ENCODE measurements at places on chromosomes 16 and 17.

DNA sequence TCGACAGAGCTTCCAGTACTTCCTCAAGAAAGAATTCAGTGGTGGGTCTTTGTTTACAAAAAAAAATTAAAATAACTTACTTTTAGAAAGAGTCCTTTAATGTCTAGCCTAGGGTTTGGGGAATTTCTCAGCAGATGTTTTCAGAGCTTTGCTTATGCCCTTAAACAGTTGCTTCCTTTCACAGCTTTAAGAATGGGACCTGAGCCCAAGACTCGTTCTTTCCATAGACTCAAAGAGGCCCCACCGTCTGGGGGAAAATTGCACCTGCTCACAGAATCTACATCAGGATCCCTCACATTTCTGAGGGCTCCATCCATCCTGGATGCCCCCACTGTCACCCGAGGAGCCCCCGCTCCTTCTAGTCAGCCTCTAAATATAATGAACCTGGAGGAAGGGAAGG lies 60.0 kb downstream of the RGS9 start:
- DNase-seq, result no peak

DNA sequence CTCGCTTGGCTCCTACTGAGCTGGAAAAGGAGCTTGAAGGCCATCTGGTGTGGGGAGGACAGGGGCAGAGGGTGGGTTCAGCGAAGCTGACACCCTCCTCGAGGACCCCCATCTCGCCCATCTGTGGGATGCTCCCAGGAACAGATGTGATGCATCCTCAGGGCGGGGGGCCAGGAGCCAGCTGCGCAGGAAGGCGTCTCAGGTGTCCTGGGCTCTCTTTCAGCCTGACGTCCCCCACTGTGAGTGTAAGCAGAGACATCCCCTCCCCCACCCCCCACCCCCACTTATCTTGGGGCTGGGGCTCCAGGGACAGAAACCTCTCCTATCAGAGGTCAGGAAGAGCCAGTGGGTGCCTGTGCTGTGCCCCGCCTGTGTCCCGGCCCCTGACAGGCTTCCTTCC lies 16.2 kb downstream of the KIF19 start:
- DNase-seq, result no peak

- no peak for DNase-seq
Observed at GRCh38 chr16:1290063-1290501, 19.4 kb upstream of the UBE2I start.

GRCh38 chr17:7261379-7262191 lies 693 bp downstream of the CLDN7 start:
- DNase-seq, result no peak

DNA sequence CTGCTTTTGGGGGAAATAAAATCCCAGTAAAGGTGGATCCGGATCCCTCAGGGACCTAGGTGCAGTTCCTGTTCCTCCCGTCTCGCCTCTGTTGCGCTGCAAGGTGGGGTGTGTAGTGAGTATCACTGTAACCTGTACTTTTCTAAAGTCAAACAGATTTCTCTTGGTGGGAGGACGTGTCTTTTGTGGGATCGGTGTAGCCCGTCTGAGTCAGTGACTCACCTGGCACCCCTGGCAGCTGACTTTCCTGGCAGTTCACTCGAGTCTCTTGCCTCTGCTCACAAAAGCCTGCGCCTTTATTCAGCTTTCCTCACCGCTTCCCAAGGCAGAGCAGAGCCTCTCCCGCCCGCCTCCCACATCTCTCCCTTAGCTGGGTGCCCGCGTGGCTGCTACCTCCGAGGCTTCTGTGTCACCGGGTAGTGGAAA lies 85.7 kb downstream of the CMIP start:
- DNase-seq, result no peak

- no peak for DNase-seq
Observed at GRCh38 chr17:43216369-43216761, 4.7 kb downstream of the TMEM106A start.

- DNase-seq, result no peak
Observed at GRCh38 chr17:50145532-50146229, 4.8 kb downstream of the PPP1R9B start.

- DNase-seq, result peak; percentile 7
Observed at GRCh38 chr17:76273445-76274111, 8.4 kb downstream of the UBALD2 start.

- no peak for DNase-seq
Observed at GRCh38 chr16:86459266-86459665, 51.1 kb upstream of the FOXF1 start.

DNA sequence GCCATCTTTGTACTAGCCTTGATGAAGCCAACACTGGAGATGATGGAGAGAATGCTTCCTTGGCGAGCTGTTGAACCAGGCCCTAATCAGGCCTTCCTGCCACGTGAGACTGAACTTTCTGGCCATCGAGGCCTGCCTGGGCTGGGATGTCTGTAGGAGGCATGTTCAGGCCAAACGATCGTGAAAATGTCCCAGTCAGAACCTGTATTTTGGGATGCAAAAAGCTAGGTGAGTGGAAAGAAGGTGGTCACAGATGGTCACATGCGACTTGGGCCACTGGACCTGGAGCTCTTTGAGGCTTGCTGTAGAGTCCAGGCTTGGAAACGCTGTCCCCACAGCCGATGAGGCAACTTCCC lies 12.9 kb downstream of the KNOP1 start:
- no peak for DNase-seq

DNA sequence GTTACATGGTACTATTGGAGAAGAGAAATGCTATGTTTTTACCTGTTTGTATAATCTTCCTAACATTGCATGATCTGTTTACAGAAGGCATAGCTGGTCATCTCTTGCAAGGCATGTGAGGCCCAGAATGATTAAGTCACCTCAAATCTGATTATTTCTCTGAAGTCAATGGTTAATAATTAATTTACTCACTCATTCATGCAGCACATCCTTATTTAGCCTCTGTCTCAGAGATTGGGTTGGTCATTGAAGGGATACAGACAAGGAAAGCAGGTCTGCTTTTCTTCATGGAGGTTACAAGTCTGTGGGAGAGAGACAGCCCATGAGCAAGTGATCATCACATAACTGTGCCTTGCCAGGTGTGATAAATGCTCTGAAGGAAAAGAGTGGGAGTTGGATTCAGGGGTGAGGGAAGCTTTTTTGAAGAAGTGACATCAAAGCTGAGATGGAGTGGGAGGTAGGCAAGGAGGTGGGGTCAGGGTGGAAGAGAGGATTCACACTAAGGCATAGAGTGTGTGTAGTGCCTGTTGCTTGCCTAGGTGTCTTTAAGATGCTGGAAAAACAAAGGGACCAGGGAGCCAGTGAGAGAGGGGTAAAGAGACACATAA lies 16.3 kb upstream of the RBFOX1 start:
- no peak for DNase-seq

DNA sequence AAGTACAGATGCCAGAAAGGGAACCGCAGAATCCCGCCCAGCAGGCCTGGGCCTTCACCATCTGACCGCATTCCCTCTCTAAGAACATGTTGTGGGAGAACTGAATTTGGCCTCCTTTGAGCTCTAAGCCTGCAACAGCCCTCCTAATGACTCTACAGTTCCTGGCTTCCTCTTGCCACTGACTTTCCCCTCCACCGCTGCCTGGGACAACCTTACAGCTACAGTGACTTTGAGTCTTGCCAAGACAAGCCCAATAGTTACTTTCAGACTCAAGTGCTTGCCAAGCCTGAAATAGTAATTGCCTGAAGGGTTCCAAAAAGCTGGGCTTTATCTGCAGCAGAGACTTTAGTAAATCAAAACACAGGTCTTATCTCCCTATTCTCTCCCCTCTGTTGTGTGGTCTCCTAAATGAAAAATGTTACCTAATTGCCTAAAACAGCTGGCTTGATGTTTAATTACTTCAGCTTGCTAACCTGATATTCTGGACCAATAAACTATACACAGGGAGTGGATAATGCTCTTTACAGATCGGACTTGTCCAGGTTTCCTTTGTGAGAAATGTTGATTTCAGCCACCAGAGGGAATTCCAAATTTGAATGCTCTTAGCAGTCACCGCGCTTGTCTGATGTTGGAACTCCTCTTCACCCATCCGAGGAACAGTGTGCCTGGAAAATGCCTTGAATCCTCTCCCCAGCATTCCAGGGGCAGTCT lies 85.1 kb upstream of the TBX2 start:
- no peak for DNase-seq

DNA sequence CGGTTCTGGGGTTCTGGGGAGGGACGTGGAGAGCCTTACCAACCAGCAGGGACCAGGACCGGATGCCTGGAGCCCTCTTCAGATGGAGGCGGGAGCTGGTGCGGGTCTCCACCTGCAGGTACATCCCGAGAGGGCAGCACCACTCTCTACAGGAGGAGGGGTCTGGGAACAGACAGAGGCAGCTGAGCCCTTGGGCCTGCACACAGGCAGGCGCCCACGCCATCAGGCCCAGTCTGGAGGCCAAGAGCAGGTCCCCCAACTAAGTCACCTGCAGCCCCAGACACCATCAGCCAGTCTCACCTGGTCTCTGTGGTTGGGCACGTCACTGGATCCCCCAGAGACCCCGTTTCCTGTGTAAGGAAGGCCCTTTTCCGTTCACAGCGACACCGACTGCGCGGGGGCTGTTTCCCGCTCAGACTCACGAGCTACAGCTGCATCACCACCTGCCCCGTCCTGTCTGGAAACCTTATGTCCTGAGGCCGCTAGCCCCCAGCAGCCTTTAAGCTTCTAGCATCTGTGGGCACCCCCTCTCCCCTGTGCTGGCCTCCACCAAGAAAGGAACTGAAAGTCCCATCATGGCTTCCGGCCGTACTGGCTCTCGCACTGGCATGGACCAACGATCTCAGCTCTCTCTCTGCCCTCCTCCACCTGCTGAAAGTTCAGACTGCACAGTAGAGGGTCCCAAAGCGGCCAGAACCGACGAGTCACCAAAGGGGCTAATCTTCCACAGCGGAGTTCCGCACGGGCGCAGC lies 1.2 kb downstream of the CYBC1 start:
- peak; percentile 61 for DNase-seq

DNA sequence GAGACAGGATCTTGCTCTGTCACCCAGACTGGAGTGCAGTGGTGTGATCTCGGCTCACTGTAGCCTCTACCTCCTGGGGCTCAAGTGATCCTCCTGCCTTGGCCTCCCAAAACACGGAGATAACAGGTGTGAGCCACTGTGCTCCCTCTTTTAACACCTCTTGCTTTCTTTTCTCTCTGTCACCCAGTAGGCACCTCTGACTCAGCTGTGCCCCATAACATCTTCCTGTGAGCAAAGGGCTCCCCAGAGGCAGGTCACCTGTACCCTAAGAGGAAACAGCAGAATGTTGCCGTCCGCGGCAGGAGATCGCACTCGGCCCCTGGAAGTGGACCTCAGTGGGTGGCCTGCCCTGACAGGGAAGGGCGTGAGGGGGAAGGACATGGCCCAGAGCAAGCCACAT lies 918 bp upstream of the NLRC3 start:
- DNase-seq, result peak; percentile 44

- no peak for DNase-seq
Observed at GRCh38 chr17:77693301-77693700, 265.2 kb upstream of the TNRC6C start.

GRCh38 chr17:6059406-6059805 lies 10.8 kb upstream of the WSCD1 start:
- DNase-seq, result no peak

- DNase-seq, result peak; percentile 83
Observed at GRCh38 chr17:35747540-35748017, 5.5 kb downstream of the GAS2L2 start.

DNA sequence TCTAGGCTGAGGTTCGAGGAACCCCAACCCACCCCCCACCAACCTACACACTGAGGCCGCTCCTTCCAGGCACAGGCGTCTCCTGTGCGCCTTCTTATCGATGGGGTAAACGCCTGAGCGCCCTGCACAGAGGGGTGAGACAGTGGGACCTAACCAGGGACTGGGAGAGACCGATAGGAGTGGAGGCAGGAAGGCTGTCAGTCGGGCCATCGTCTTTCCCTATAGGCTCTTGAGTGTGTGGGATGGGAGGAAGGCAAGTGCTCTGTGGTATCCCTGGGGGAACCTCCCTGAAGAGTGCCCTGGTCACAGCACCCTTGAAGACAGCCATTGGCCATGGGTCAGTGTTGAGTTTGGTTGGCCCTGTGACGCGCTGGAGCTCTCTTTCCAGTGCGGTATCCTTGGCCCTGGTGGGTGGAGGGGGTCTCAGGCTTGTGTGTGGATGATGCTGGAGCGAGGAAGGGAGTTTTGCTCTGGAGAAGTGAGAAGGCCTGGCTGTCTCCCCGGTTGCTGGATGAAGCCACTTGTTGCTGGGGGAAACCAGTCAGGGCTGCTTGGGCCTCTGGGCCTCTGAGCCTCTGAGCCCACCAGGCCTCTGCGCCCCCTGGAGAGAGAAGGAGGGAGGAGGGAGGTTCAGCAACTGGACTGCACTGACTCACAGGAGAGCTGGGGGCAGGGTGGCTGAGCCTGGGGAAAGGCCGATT lies 1.7 kb downstream of the GPRC5C start:
- DNase-seq, result no peak

DNA sequence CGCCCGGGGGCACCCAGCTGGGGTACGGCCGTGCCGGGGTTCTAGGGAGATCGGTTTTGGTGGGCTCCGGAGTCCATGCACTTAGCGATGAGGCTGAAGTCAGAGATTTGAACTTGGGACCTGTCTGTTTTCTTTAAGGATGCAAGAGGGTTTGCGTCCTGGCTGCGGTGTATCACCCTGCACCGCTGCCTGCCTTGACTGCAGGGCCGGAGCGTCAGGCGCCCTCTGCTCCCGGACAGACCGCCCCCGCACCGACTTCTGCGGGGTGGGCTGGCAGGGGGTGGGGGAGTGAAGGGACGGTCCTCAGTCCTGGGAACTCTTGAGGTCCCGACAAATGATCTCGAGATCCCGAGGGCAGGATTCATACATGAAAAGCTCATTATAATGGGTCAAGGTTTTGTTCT lies 701 bp downstream of the PDP2 start:
- DNase-seq, result no peak

DNA sequence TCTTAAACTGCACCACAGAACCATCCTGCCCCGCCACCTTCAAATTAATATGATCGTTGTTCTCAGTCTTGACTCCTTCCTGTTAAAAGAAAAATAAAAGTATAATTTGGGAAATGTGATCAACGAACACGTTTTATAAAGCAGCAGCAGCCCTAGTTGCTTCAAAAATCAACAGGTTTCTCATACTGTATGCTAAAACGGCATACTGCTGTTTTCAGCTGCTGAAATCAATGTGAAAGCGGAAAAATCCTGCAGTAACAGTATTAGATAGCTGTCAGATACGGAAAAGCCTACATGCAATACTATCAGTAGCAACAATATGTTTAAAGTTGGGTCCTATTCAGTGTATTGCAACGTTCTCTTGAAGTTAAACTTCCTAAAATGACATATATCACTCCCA lies 1.6 kb downstream of the SUMO2 start:
- no peak for DNase-seq

DNA sequence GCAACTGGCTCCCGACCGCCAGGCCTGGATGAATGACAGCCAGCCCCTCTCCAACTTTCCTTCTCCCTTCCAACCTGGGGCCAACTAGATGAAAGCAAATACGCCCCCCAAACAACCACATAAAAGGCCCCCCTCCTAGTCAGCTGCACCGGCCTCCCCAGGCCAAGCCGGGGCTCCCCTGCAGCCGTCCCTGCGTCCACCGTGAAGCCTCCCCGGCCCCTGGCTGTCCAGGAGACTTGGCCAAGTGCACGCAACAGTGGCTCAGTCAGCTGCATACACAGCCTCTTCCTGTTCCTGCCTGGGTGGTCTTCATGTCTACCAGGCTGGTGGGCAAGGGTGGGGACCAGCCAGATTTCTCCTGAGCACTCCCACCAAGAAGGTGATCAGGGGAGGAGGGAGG lies 16.0 kb downstream of the DNAH17 start:
- no peak for DNase-seq

- no peak for DNase-seq
Observed at GRCh38 chr16:2081201-2082084, 33.7 kb downstream of the TSC2 start.

GRCh38 chr17:39222866-39223834 lies 2.6 kb downstream of the STAC2 start:
- DNase-seq, result no peak

Measured in stimulated activated CD4-positive, alpha-beta T cell treated with anti-CD3 and anti-CD28 coated beads, Interleukin-4, amount 100 ng/mL, for 24 hours (primary cell).